GM23338 (cell line): ENCODE measurements at places on chromosomes 4 and X. TPM values are rescaled to one million over a fixed set of nuclear protein-coding genes. Genes with fewer than 3 reads are reported as not detected.

DNA sequence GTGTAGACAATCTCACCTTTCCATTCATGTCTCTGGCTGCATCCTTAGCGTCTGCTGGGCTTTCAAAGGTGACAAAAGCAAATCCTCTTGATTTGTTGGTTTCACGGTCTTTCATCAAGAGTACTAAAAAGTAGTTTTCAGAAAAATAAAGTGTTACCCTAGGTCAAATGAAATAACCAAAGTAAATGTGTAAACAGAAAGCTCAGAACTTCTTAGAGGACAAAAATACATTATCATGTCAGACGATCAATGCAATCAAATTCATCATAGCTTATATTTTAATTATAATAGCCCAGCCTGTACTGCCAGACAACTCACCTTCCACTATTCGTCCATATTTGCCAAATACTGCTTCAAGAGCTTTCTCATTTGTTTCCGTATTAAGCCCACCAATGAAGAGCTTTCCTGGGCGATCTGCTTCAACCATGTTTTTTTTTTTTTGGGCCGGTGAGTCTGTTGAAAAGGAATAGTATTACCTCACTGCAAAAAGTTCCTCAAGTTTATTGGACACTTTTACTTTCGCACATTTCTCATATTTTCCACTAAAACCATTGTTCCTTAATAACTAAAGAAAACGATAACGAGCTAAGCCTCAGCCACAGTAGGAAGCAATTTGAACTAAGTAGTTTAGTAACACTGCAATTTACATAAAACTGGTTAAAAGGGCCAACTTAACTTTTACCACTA, 1.4 kb downstream of the RBMX start:
- no peak for DNase-seq

DNA sequence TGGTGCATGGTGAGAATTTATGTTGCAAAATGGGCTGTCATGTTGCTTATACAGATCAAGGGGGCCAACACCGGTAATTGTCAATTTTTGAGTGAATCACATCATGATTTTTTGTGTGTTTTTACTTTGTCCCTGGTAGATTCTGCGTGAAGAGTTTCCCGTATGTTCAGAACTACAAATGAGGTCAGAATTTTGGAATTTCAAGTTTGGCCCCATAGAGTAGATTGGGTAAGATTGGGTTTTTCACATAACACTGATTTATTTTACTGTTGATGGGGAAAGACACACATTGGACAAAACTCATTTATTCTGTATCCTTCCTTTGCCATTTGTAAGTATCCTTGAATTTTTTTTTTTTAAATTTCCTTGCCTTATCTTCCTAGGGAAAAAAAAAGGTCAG, 158.5 kb upstream of the MXRA5 start:
- no peak for DNase-seq

- DNase-seq = no peak
Observed at GRCh38 chr4:137621056-137621455, 88.8 kb upstream of the PCDH18 start.

- no peak for DNase-seq
Observed at GRCh38 chr4:40199179-40199670, 2.4 kb downstream of the RHOH start.

DNA sequence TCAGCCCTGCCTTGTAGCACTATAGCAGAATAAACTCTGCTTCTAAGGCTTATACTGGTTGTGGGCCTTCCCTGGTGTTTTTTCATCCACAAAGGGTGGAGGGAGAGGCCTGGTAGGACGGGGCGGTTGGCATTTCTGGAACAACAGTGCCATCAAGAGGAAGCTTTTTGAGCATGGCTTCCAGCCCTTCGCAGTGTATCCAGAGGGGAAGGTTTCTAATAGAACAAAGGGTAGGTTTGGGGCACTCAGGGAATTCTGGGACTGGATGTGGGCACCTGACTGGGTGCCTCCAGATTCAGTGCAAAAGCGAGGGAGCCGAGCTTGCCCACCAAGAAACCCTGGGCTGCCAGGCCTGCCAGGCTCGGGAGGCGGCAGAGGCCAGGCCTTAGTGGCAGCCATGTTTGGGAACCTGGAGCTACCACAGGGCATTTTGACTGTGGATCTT, 229.6 kb upstream of the AGTR2 start:
- peak; percentile 80 for DNase-seq

GRCh38 chr4:37805091-37805490, 21.4 kb upstream of the PGM2 start:
- no peak for DNase-seq

DNA sequence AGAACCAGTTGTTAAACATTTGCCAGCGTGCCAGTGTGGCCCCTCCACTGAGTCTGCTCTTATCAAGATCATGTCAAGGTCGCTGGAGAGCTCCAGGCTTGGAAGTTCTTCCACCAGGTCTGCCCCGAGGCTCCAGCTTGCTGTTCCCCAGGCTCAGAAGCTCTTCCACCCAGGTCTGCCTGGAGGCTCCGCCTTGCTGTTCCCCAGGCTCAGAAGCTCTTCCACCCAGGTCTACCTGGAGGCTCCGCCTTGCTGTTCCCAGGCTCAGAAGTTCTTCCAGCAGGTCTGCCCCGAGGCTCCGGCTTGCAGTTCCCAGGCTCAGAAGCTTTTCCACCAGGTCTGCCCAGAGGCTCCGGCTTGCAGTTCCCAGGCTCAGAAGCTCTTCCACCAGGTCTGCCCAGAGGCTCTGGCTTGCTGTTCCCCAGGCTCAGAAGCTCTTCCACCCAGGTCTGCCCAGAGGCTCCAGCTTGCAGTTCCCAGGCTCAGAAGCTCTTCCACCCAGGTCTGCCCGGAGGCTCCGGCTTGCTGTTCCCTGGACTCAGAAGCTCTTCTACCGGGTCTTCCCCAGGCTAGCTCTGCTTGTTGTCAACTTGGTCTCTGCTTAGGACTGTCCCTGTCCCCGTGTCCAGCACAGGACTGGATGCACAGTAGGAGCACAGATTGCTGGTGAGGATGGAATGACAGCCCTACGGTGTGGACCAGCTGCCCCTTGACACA, 54.4 kb downstream of the HMX1 start:
- no peak for DNase-seq

DNA sequence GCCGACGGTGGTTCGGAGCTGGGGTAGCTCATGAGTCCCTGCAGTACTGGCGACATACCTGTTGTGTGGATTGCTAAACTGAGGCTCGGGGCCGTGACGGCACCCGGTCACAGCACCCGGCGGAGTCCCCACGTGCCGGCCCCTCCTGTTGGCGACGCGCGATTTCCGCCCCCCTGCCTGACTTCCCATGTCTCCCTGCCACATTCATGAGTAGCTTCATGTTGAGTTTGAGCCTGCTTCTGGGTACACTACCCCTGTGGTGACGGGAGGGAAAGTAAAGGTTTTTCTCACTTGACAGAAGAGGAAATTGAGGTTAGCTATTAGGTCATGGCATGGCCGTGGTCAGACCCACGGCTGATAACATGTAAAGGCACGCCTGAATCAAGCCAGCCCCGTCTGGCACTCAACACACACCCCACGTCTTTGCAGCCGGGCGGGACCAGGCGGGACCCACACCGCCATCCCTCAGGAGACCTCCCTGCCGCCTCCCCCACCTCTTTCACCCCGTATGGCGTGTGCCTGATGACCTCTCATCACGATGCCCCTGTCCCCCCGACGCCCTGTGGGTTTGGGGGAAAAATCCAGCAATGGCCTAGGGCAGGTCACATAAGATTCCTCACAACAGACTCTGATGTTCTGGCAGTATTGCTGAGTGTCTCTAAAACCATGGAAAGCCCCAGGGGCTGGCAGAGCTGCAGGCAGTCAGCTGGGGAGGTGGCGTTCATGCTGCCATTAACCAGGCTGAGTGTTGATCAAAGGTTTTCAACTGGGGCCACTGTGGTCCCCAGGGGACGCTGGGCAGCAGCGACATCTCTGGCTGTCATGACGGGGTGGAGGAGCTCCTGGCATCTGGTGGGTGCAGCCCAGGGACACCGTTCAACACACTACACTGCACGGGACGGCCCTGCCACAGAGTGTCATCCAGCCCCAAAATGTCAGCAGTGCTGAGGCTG, 29.2 kb downstream of the P2RY8 start:
- DNase-seq = no peak

DNA sequence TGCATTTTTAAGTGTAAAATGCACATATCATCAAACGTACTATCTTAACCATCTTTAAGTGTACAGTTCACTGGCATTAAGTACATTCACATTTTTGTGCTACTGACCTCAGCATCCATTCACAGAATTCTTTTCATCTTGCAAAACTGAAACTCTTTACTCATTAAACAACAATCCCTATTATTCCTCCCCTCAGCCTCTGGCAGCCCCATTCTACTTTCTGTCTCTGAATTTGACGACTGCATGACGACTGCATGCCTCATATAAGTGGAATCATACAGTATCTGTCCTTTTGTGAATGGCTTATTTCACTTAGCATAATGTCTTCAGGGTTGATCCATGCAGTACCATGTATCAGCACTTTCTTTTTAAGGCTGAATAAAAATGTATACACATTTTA, 38.7 kb downstream of the CNKSR2 start:
- DNase-seq = no peak

GRCh38 chr4:159159611-159160010, 56.7 kb downstream of the RAPGEF2 start:
- DNase-seq = no peak

DNA sequence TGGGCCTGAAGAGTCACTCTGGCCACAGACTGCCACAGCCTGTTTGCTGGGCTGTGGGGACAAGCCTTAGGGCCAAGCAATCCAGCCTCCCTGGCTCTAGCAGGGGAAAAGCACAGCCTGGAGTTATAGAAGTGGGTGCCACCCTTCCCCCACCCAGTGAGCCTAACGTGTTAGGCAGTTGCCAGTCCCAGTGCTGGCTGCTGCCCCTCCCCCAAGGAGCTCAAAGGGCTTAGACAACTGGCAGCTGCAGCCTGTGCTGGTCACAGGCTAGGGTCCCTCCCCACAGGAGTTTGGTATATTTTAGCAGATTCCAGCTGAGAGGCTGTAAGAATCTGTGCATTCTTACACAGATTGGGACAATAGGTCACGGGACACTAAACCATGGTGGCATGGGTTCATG, 370.3 kb upstream of the FGF16 start:
- DNase-seq = no peak

GRCh38 chrX:3501833-3502535, 155.5 kb upstream of the MXRA5 start:
- no peak for DNase-seq

GRCh38 chrX:38819709-38820108, 18.4 kb downstream of the MID1IP1 start:
- no peak for DNase-seq

- DNase-seq = no peak
Observed at GRCh38 chrX:109934434-109934833, 68.5 kb upstream of the TMEM164 start.

DNA sequence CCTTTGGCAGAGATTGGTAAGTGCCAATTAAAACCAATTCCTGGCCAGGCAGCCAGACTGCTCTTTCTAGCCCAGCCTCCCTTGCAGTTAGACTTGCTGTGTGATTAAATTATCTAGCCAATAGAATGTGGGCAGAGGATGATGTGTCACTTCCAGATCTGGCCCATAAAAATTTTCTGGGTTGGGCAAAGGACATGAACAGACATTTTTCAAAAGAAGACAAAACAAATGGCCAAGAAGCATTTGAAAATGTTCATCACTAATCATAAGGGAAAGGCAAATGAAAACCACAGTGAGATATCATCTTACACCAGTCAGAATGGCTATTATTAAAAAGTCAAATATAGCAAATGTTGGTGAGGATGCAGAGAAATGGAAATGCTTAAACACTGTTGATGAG, 71.4 kb upstream of the STIM2 start:
- no peak for DNase-seq

- DNase-seq = no peak
Observed at GRCh38 chr4:108174856-108175255, 6.1 kb upstream of the LEF1 start.

GRCh38 chr4:1246901-1247863, 1.7 kb downstream of the CTBP1 start:
- peak; percentile 38 for DNase-seq

- DNase-seq = no peak
Observed at GRCh38 chr4:4200624-4201023, 26.1 kb downstream of the OTOP1 start.

DNA sequence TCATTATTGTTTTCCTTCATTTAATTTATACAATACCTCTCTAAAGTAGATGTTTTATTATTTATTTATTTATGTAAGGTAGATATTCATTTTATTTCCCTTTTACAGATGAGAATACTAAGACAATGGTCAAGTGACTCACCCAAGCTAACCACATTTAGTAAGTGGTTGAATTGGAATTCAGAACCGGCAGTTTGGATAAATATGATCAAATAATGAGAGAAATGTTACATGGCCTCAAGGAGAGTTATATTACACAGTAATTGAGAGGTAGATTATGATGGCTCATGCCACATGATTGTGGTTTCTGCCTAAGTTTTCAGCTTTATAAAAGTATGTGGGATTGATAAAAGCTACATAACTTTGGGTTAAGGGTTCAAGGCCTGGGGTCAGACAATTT, 239.4 kb upstream of the BOD1L1 start:
- DNase-seq = no peak

Gene TREX2
- 1.7 and 4.6 TPM in 2 replicates for total RNA-seq

Gene OTC
- not detected in 2 replicates for total RNA-seq

Gene FAM156B
- total RNA-seq = 2.8 and 19.1 TPM in 2 replicates

Gene CCKAR
- not detected in 2 replicates for total RNA-seq

Gene GAGE12H
- not detected in 2 replicates for total RNA-seq

Gene BTK
- total RNA-seq = 0.16 and 0.31 TPM in 2 replicates

Gene ASB12
- 0.39 and 1.2 TPM in 2 replicates for total RNA-seq

Gene GAGE1
- total RNA-seq = not detected in 2 replicates

Gene HDAC8
- 18.8 and 28.7 TPM in 2 replicates for total RNA-seq

Gene NXF2
- 0.14 TPM in 1 of 2 replicates, not detected in the other for total RNA-seq

Gene SPANXA2
- total RNA-seq = 0.45 TPM in 1 of 2 replicates, not detected in the other

Gene PRDM8
- total RNA-seq = not detected in 2 replicates

Gene ADAMTS3
- 3.2 and 3.7 TPM in 2 replicates for total RNA-seq

Gene PGAM4
- 0.35 and 0.52 TPM in 2 replicates for total RNA-seq

Gene LDB2
- 80.1 and 89.1 TPM in 2 replicates for total RNA-seq

Gene TAF9B
- 37.8 and 44.4 TPM in 2 replicates for total RNA-seq

Gene CFI
- total RNA-seq = not detected in 2 replicates

Gene PABPC4L
- 4.6 and 5.0 TPM in 2 replicates for total RNA-seq

Gene KLHL5
- 24.5 and 26.9 TPM in 2 replicates for total RNA-seq

Gene PRPS2
- 39.9 and 46.4 TPM in 2 replicates for total RNA-seq
